Prostate gland (tissue), 2 donors: ENCODE measurements at places on chromosomes 12 and 14. TPM values are rescaled to one million over a fixed set of nuclear protein-coding genes. Genes with fewer than 3 reads are reported as not detected.

- no peaks in the 10 kb centered on the region for H3K36me3 ChIP-seq
- H3K4me1 ChIP-seq, result no peaks in the 10 kb centered on the region
- no peak overlapping the region for H3K27ac ChIP-seq
- no peak for DNase-seq
- no peaks in the 10 kb centered on the region for H3K27me3 ChIP-seq
- no peak overlapping the region for H3K4me3 ChIP-seq
Measured at GRCh38 chr14:91143862-91144261, 30.0 kb downstream of the DGLUCY start.

GRCh38 chr14:70525691-70526090 lies 9.1 kb downstream of the ADAM20 start:
- no peak for DNase-seq
- no peak overlapping the region for H3K27ac ChIP-seq
- H3K4me1 ChIP-seq, result no peaks in the 10 kb centered on the region
- no peaks in the 10 kb centered on the region for H3K27me3 ChIP-seq
- H3K36me3 ChIP-seq, result no peaks in the 10 kb centered on the region

DNA sequence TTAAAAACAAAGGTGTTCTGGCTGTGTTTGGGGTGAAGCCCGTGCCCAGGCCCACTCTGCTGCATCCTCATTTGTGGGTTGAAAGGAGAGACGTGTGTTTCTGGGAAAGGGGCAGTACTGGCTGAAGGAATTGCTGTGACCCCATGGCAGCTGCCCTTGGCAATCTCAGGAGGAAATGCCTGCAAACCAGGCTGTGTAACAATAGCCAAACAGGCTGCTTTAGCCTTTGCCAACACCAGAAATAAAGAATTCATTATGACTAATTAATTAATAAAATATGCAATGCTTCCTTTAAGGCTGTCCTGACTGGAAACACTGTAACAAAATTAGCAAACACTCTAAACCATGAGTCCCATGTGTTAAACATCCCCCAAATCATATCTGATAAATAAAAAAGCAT lies 53.0 kb upstream of the KRR1 start:
- no peak overlapping the region for H3K4me3 ChIP-seq
- H3K27ac ChIP-seq, result no peak overlapping the region

DNA sequence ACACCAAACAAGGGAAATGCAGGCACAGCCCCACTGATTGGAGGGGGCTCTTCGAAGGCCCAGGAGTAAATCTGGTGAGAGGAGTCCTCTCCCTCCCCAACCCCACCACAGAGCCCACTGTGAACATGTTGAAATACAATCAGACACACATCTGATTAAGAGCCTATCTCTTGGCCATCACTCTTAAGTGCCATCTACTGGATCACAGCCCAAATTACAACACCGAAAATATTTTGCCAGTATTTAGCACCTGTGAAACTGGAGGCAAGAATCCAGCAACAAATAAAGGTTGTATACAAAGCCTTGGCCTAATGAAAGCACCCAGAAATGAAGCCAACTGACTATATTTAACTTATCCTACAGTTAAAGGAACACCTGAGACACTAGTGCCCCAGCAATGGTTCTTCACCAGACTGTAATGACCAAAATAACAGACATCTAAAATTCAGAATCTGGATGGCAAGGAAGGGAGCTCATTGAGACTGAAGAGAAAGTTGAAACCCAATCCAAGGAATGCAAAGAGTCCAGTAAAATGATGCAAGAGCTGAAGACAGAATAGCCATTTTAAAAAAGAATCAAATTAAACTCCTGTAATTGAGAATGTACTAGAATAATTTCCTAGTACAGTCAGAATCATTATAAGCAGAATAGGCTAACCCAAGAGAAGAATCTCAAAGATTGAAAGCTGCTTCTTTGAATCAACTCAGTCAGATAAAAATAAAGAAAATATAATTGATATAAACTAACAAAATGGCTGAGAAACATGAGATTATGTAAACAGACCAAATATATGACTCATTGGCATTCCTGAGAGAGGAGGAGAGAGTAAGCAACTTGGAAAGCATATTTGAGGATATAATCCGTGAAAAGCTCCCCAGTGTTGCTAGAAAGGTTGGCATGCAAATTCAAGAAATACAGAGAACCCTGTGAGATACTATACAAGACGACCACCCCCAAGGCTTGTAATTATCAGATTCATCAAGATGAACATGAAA lies 1117.0 kb downstream of the FLRT2 start:
- no peaks in the 10 kb centered on the region for H3K4me1 ChIP-seq
- no peak for DNase-seq
- H3K36me3 ChIP-seq, result no peaks in the 10 kb centered on the region
- no peaks in the 10 kb centered on the region for H3K27me3 ChIP-seq
- H3K27ac ChIP-seq, result no peak overlapping the region

DNA sequence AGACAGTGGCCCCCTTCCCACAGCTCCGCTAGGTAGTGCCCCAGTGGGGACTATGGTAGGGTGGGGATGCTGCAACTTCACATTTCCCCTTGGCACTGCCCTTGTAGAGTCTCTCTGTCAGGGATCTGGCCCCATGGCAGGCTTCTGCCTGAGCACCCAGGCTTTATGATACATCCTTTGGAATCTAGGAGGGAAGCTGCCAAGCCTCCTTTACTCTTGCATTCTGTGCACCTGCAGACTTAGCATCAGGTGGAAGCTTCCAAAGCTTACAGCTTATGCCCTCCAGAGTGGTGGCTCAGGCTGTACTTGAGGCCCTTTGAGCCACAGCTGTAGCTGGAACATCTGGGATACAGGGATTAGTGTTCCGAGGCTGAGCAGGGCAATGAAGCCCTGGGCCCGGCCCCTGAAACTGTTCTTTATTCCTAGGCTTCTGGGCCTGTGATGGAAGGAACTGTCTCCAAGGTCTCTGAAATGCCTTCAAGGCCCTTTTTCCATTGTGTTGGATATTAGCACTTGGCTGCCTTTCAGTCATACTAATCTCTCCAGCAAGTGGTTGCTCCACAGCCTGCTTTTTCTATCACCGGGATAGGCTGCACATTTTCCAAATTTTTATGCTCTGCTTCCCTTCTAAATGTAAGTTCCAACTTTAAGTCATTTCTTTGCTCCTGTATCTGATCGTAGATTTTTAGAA lies 22.2 kb upstream of the OR6J1 start:
- no peak for DNase-seq
- H3K4me1 ChIP-seq, result no peaks in the 10 kb centered on the region
- no peak overlapping the region for H3K27ac ChIP-seq
- no peaks in the 10 kb centered on the region for H3K27me3 ChIP-seq
- no peaks in the 10 kb centered on the region for H3K36me3 ChIP-seq

DNA sequence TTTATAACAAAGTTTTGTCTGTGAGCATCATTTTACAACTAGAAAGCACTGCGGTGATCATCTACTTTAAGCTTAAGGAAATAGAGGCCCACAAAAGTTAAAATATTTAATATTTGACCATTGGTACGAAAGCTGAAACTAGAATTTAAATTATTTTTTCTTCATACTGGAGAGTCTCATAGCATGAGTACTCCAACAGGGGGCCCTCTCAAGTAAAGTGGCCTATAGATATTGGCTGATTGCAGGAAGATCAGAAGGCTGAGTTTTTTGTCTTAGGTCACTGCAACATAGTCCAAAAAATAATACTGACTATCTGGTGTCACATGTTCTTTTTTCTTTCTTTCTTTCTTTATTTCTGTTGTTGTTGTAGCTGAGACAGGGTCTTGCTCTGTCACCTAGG lies 75.3 kb upstream of the ZDHHC17 start:
- no peaks in the 10 kb centered on the region for H3K27me3 ChIP-seq
- DNase-seq, result no peak
- H3K4me3 ChIP-seq, result no peak overlapping the region
- H3K27ac ChIP-seq, result no peak overlapping the region
- H3K36me3 ChIP-seq, result no peaks in the 10 kb centered on the region
- no peaks in the 10 kb centered on the region for H3K4me1 ChIP-seq

- no peaks in the 10 kb centered on the region for H3K27me3 ChIP-seq
- H3K36me3 ChIP-seq, result no peaks in the 10 kb centered on the region
Measured at GRCh38 chr12:124777399-124778372, 86.0 kb downstream of the SCARB1 start.

GRCh38 chr14:49999146-49999761 lies 106.4 kb downstream of the ARF6 start:
- peaks cover 20% of the 10 kb centered on the region for H3K4me1 ChIP-seq
- peak overlapping the region; percentile 87 for H3K27ac ChIP-seq
- H3K27me3 ChIP-seq, result no peaks in the 10 kb centered on the region
- no peak overlapping the region for H3K4me3 ChIP-seq

DNA sequence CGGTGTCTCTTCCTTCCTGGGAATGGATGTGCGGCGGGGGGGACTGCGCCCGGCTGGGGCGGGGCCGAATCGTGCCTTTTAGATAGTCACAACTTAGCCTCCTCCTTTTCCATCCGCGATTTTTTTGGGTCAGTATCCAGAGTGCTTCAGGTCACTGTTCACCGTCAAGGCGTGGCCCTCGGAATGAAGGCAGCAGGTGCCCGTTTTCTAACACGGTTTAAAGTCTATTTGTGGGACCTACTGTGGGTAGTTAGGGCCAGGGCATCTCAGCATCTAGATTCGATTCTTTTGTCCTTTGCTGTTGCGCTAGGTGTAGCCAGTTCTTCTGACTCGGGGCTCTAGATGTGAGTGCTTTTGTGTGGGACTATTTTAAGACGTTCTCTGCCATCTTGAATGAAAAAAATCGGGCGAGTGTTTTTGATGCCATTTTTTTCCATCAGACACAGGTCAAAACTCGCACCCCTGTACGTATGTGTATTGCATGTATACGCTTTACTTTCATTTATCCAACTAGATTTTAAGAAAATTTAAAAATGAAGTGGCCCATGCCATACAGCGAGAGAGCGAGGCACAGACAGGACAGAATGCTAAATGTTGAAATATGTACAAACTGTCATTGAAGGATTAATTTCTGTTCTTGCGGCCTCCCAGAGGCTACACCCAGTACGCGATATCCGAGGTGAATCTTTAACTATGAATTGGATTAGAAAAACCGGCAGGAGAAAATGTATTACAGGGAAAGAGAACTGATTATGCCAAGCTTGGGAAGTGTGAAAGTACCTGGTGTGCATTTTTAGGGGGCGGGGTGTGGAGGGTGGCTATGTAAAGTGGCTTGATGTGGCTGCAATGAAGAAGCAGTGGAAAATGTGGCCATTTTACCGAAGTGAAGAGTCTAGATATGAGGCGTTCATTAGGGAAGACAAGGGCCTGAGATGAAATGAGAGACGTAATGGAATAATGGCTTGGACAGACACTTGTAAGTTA lies 835 bp downstream of the VEZT start:
- H3K4me1 ChIP-seq, result no peaks in the 10 kb centered on the region
- H3K27ac ChIP-seq, result peak overlapping the region; percentile 99
- H3K36me3 ChIP-seq, result no peaks in the 10 kb centered on the region
- peak overlapping the region; percentile 73 for H3K4me3 ChIP-seq

- no peak overlapping the region for H3K27ac ChIP-seq
- no peaks in the 10 kb centered on the region for H3K27me3 ChIP-seq
- H3K4me3 ChIP-seq, result no peak overlapping the region
- no peak for DNase-seq
Measured at GRCh38 chr14:81551471-81551870, 17.8 kb upstream of the SEL1L start.

DNA sequence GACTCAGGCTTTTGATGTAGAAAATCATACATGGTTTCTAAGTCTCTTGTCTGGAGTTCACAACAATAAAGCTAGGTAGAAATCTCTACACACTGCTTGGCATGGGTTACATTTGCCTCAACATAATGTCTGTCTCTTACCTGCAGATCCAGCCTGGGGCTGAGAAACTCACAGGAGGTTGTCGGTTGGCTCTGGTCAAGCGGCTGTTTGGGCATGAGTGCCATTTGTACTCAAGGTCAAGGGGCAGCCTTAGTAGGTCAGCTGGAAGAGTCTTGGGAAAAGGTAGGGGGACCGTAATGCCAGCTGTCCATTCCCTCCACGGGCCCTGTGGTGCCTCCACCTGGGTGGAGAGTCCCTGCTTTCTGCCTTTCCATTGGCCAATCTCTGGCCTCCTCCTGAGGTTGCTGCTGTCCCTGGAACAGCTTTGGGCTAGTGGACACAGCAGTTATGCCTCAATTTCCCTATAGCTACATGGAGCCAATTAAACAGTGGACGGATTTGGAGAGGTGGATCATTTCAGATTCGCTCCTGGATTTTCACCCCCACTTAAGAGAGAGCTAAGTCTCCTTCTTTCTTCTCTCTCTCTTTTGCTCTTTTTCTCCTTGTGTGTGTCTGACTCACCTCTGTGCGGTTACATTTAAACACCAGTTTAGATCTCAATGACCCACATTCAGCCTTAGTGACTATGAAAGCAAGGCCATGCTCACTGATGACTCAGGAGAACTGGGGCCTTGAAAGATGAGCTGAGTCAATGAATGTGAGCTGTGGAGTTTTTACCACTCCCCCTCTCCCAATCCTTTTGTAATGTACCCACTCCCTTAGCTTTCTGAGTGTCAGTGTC lies 132.8 kb upstream of the HIF1A start:
- no peak for DNase-seq
- no peaks in the 10 kb centered on the region for H3K36me3 ChIP-seq
- no peak overlapping the region for H3K4me3 ChIP-seq

- H3K4me1 ChIP-seq, result no peaks in the 10 kb centered on the region
- no peaks in the 10 kb centered on the region for H3K36me3 ChIP-seq
- H3K27ac ChIP-seq, result no peak overlapping the region
Measured at GRCh38 chr12:117097159-117097558, 2.1 kb downstream of the TESC start.

DNA sequence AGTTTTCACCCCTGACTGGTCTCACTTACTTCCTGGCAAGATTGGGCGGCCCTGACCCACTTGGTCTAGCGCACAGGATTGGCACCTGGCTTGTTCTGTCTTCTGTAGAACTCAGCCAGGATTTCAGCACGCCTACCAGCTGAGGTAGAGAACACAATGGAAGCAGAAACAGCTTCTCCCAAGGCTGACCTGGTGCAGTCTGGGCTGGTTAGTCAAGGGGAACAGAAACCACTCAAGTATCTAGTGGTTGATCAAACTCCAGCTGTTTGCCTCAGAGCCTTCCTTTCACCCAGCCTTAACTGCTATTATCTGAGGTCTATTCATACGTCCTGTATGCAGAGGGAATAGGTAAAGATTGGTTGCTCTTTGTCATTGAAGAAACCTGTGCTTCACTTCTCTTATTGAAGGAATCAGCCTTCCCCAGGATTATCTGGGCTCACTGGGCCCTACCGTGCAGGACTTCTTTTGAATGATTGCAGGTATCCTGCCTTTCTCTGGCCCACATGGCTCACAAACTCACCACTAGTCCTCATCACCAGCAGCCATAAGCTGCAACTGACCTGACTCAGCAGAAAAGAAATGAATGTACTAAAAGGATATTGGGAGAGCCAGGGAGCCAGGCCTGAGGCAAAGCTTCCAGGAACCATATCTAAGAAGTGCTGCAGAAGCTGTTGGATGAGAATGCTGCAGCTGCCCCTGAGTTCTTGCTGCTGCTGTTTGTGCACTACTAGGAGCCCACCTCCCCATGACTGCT lies 2.5 kb upstream of the PLEKHD1 start:
- H3K4me1 ChIP-seq, result peaks cover 8% of the 10 kb centered on the region
- H3K36me3 ChIP-seq, result no peaks in the 10 kb centered on the region
- no peaks in the 10 kb centered on the region for H3K27me3 ChIP-seq
- no peak for DNase-seq
- no peak overlapping the region for H3K27ac ChIP-seq

GRCh38 chr12:106123551-106124081 lies 15.1 kb downstream of the NUAK1 start:
- H3K4me1 ChIP-seq, result peaks cover 6% of the 10 kb centered on the region
- no peak overlapping the region for H3K4me3 ChIP-seq
- peak; percentile 57 for DNase-seq
- H3K27ac ChIP-seq, result peak overlapping the region; percentile 28

BCL2L14 gene
- 14.0 TPM for total RNA-seq

IL22 gene
- total RNA-seq, result not detected
